ENCODE measurements at places on chromosomes 2 and 18.

GRCh38 chr2:236776206-236776605 lies 206.6 kb downstream of the ACKR3 start:
- DNase-seq: no peak

DNA sequence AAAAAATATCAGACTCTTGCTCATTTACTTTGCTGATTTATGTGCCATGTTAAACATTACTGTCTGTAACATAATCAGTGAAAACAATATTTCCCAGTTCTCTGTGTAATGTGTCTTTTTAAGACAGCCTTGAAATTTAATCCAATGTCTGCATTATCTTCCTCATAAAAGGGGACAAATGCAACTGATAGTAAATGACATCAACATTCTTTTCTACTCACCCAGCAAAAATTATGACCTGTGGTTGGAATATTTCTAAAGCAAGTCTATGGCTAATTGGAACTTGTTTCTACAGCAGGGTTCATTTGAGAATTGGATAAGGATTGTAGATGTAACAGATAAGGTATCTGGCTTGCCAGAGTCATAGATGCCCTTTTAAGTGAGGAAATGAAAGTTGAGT lies 34.8 kb downstream of the C1D start:
- no peak for DNase-seq

DNA sequence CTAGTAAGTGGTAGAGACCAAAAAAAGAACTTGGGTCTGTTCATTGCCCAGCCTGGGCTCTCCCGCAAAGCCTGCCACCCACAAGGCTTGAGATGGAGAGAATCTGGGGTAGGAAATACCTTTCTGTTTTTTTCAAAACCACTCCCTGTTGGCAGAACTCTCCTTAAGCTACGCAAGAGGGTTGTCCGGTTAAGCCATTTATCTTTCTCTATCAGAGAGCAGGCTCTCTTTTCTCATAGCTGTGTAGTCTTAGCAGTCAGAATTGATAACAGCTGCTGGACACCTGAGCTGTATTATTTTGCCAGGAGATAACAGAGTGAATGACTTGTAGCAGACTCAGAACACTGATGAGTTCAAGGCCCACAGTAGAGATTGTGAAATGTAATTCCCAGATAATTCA lies 1088.1 kb downstream of the TSN start:
- no peak for DNase-seq

DNA sequence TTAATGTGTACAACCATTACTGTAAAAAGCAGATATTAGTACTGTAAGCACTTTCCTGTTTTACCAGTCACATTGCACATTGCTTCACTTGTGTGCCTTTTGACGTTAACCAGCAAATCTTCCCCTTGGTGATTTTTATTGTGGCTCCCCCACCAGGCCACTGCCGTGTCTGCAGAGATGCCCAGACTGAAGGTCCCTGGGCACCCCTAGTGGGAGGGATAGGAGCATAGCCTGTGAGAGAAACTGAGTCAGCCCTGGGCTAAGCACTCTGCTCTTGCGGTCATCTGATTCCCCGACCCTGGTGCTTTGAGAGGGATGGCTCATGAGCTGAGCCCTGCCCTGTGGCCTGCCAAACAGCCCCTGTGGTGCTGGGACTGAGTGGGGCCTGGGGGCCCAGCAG lies 73.4 kb downstream of the INPP4A start:
- no peak for DNase-seq

GRCh38 chr2:206611736-206612135 lies 30.6 kb upstream of the FAM237A start:
- DNase-seq: no peak

DNA sequence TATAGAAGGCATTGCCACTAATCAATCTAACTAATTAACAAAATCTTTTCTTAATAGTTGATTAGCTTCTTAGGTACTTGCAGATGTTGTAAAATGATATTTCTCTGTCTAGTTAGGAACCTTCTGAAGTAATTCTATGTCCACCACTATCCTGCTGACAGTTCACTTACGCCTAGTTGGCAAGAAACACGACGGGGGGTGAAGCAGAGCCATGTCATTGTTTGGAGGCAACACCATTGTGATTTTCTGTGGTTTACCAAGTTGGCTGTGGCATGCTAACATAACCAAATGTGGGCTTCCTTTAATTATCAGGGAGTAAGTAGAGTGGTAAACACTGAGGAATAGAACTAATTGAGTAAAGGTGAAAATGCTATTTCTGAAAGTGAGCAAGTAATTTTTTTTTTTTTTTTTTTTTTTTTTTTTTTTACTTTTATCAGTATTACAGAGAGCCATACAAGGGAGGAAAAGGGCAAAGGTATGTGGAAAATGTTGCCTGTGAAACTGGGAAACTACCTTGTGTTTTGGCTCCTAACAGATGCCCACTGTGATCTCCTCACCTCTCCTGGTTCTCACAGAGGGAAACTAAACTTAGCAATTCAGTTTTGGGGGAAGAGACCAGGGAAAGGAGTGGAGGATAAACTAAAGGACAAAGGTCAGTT lies 126.8 kb downstream of the MEIS1 start:
- DNase-seq: no peak

DNA sequence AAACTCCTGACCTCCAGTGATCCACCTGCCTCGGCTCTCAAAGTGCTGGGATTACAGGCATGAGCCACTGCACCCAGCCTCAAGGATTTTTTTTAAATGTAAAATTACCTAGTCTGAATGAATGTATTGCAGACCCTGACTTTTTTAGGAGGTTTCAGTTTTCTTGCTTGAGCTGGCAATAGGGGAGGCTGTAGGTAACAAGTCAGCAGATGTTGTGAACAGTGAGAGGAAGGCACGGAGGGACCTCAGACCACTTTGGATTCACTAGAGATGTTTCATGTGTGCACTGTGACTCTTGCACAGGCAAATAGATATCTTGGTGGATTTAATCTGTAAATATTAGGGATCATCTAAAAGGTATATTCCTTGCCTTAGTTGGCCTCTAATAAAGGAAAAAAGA lies 6.4 kb downstream of the NDUFV2 start:
- DNase-seq: no peak

Data from urothelium cell line (cell line).